ENCODE measurements at places on chromosomes 3 and 15.

- no peak for DNase-seq
Observed at GRCh38 chr3:24837601-24838000, 343.0 kb upstream of the THRB start.

GRCh38 chr3:171157286-171157685, 130.8 kb upstream of the SLC2A2 start:
- no peak for DNase-seq

GRCh38 chr15:48367483-48367882, 36.3 kb downstream of the DUT start:
- DNase-seq, result peak; percentile 20

- no peak for DNase-seq
Observed at GRCh38 chr15:39106950-39107349, 473.9 kb upstream of the THBS1 start.

DNA sequence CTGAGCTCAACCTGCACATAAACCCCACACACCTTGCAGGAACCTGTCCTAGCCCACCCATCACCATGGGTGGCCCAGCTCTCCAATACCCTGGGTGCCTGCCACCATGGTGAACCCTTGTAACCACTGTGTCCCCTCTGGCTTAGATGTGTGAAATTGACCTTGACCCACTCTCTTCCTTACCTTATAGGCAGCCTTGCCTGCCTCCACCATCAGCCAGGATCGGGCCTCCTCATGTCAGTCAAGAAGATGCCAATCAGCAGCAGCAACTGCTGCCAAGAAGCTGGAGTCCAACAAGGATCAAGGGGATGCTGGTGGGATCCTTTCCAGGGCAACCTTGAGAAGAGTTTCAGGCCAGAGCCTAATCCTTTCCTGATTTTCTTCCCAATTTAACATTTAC, 8.8 kb upstream of the CYP11A1 start:
- DNase-seq, result no peak

DNA sequence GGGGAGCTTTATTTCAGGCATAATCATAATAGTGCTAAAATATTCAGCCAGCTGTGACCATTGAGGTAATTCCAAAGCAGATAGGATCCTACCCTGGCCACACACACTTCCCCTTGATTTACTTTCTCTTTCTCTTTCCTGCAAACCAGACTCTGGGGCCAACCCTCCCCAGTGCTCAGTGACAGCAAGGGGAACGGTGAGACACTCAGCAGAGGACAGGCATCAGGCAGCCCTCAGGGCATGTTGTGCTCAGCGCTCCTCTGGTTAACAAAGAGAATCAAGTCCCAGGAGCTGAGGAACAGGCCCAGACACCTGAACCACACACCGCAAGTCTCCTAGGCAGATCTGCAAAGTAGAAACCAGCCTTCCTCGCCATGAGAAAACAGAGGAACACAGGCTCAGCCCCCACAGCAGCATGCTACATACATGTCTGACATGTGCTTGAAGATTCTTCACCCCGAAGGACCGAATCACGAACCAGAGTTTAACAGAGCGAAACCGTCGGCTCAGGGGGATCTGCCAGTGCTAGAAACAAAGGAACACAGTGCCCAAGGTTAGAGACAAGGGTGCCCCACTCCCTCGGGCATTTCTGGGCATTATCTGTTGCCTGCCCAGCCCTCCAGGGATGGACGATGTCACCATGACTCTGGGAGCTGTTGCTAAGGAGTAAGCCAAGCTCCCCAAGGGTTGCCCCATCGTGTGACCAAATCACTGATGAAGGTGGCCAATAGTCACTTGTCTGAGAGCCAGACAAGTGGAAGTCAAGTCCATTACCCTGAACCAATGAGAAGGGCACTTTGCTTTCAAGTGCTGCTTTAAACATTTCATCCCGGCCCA, 17.5 kb downstream of the HDC start:
- DNase-seq, result no peak

- DNase-seq, result no peak
Observed at GRCh38 chr3:149152420-149152819, 23.0 kb downstream of the HPS3 start.

DNA sequence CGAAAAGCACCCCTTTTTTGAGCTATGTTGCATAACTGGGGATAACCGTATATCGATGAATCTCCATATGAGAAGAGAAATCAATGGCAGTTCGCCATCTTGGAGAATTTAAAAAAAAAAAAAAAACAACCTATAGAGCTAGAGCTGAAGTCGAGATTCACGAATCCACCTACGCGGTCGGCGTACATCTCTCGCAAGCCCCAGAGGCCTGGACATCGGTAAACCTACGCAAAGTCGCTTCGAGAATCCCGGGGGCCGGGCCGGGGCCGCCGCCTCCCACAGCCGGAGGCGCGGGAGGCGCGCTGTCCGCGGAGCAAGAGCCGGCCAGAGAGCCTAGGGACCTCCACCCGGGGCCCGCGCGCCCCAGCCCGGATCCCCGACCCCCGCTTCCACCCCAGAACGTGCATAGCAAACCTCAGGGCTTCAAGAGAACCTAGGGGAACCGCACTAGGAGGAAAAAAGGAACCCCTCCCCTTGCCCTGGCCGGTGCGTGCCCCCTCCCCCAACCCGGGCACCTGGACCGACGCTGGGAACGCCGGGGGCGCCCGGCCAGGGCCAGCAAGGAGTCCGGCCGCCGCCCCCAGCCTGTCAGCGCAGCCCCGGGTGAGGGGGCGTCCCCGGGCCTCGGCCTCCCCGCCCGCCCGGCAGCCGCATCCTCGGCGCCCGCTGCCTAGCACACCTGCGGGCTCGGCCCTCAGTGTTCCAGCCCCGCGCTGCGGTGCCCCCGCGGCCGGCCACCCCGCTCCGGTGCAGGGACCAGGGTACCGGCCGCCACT, 567 bp downstream of the PFN2 start:
- peak; percentile 40 for DNase-seq

DNA sequence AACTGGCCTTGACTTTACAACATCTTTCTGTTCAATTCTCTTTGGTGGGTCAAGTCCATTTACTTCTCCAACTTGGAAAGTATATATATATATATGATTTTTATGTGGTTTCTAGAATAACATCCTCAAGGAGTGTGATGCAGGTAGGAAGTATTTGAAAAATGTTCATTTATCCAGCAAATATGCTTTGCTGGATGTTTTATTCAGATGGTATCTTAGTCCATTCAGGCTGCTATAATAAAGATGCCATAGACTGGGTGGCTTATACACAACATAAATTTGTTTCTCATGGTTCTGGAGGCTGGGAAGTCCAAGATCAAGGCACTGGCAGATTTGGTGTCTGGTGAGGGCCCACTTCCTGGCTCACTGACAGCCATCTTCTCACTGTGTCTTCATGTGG, 168.7 kb upstream of the RASGRP1 start:
- DNase-seq, result no peak

DNA sequence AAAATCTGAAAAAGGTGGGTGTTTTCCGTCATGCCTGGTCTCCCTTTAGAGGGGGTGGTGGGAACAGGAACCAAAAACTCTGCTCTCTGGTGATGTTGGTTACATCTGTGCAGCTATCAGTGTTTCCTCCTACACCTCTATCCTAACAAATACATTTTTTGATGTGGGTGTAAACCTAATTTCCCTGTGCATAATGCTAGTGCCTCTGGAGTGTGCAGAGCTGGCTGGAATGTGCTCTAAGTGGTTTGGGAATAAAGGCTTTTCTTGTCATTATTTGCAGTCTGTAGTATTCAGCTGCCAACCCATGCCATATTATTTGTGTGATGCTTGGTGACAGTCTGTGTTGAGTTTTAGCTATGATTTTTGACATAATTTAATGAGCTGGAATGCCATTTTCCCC, 547.6 kb downstream of the NLGN1 start:
- DNase-seq, result no peak

All from dermis microvascular lymphatic vessel endothelial cell (primary cell).